Ovary (tissue), 10 donors: ENCODE measurements at places on chromosomes 3 and 15. TPM values are rescaled to one million over a fixed set of nuclear protein-coding genes. Genes with fewer than 3 reads are reported as not detected.

The CMC1 gene
- 14.3 TPM for total RNA-seq

The TOPAZ1 gene
- not detected for total RNA-seq

The ROPN1B gene
- total RNA-seq = not detected

DNA sequence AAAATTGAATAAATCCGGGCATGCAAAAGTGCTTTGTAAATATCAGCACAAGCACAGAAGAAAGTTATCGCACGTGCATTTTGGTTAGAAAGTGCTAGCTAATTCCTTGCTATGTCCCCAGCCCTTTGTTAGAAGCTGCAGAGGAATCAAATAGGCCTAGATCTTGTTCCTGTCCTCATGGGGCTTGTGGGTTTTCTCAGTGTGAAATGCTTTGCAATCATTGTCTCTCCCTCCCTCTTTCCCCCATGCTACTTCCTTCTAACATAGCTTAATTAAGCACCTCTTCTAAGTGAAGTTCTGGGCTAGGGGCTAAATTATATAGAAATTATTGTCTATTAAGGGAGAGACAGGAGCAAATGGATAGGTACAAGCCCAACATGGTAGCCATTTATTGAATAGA is 271.7 kb downstream of the RPLP1 start:
- no peaks in the 10 kb centered on the region for H3K4me1 ChIP-seq
- no peak for DNase-seq
- H3K27me3 ChIP-seq = no peaks in the 10 kb centered on the region
- H3K4me3 ChIP-seq = no peak overlapping the region

DNA sequence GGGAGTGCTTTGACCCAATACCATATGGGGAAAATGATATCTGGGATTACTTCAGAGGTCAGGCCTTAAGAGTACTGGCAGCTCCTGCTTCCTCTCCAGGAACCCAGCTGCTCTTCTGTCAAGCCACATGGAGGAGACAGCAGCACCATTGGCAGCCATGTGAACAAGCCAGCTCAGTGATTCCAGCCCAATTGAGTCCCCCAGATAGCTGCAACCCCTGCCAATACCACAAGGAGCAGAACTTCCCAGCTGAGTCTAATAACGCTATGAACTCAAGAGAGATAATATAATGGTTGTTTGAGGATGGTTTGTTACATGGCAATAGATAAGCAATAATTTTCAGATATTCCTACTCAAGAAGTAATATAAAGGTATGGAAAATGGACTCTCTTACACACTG is 126.8 kb upstream of the CPNE4 start:
- no peak overlapping the region for H3K4me3 ChIP-seq
- H3K4me1 ChIP-seq = no peaks in the 10 kb centered on the region
- no peaks in the 10 kb centered on the region for H3K36me3 ChIP-seq
- no peaks in the 10 kb centered on the region for H3K27me3 ChIP-seq
- H3K27ac ChIP-seq = no peak overlapping the region
- no peak for DNase-seq

DNA sequence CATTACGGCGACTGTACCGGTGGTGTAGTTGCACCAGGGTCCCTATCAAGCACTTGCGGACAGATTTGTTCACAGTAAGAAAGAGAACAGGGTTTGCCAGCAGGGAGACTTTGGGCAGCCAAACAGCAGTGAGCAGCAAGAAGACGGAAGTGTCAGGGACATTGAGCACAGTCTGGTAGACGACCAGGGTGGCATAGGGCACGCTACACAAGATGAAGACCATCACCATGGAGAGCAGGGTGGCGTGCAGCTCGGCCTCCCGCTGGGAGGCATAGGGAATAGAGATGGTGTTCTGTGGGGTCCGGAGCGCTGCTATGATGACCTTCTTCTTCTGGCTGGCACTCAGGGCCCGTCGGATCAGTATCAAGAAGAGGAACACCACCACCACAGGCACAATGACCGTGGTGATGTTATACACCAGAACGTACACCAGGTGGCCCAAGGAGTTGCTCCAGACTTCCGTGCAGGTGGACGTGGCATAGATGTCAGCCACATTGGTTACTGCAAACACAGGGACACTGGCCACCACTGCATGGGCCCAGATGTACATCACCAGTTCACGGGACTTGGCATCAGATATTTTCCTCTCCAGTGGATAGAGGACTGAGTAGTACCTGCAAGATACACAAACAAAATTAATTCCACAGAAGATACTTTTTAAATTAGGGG is 19.1 kb upstream of the FSIP1 start:
- H3K4me1 ChIP-seq = no peaks in the 10 kb centered on the region
- no peaks in the 10 kb centered on the region for H3K36me3 ChIP-seq
- H3K27me3 ChIP-seq = no peaks in the 10 kb centered on the region
- no peak overlapping the region for H3K4me3 ChIP-seq
- no peak overlapping the region for H3K27ac ChIP-seq

DNA sequence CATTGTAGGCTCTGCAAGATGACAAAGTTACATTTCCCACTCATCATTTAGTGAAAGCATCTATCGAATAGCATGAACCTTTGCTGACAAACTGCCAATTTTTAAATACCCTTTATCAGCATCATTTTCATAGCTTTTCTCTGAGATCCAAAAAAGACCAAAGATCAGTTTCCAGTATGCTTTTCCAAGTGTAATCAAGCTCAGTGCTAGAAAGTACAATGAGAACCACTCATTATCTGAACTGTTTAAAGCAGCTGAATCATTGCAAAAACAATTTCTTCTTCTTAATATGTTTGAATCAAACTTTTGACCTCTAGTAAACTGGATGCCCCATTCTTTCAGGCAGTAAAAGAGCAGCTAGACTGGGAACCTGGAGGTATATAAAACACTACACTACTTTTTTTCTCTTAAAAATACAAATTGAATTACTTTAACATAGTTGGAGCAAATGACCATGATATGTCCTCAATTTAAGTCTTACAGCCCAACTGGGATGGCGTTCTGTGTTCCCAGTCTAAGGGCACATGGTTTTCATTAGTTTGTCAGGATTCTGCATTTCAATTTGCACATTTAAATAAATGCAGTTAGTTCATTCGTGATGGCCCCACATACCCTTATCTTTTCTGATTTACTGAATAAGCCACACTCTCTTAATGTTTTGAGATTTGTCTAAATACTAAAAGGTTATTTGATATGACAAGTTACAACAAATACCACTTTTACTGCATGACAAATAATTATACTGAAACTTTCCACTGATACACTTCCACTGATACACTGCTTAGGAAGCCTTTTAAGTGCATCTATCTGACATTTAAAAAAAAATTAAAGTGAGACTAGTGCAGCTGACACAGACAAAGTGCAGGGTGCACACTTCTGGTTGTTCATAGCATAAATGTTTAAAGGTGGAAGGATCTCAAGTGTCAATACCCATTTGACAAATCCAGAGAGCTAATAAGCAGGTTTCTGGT is 146.0 kb upstream of the FRMD4B start:
- H3K27me3 ChIP-seq = no peaks in the 10 kb centered on the region
- DNase-seq = no peak
- H3K4me1 ChIP-seq = peaks cover 2% of the 10 kb centered on the region
- no peaks in the 10 kb centered on the region for H3K36me3 ChIP-seq
- no peak overlapping the region for H3K4me3 ChIP-seq

DNA sequence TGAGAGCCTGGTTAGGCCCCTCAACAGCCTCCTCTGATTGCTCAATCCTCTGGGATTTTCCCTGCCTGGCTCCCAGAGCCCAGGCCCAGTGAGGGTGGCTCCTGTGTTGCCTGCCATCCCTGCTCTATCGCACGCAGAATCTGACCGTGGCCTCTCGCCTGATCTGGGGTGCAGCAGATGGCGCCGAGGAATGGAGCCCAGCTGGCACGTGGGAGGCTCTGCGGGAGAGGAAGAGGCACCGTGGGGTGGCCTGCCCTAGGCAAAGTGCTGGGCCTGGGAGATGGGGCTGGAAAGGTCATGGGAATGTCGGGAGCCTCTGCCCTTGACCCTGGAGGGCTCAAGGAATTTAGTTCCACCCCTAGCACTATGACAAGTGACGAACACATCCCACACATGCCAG is 10.3 kb downstream of the SV2B start:
- H3K27me3 ChIP-seq = no peaks in the 10 kb centered on the region
- no peaks in the 10 kb centered on the region for H3K36me3 ChIP-seq
- H3K27ac ChIP-seq = no peak overlapping the region
- DNase-seq = no peak
- no peaks in the 10 kb centered on the region for H3K4me1 ChIP-seq

- no peaks in the 10 kb centered on the region for H3K27me3 ChIP-seq
- no peak overlapping the region for H3K4me3 ChIP-seq
- no peak overlapping the region for H3K27ac ChIP-seq
- DNase-seq = no peak
- H3K36me3 ChIP-seq = no peaks in the 10 kb centered on the region
Observed at GRCh38 chr3:184651904-184652303, 60.0 kb downstream of the MAGEF1 start.

- no peak for DNase-seq
- no peaks in the 10 kb centered on the region for H3K36me3 ChIP-seq
- no peak overlapping the region for H3K27ac ChIP-seq
Observed at GRCh38 chr15:63791228-63791627, 42.5 kb downstream of the HERC1 start.

DNA sequence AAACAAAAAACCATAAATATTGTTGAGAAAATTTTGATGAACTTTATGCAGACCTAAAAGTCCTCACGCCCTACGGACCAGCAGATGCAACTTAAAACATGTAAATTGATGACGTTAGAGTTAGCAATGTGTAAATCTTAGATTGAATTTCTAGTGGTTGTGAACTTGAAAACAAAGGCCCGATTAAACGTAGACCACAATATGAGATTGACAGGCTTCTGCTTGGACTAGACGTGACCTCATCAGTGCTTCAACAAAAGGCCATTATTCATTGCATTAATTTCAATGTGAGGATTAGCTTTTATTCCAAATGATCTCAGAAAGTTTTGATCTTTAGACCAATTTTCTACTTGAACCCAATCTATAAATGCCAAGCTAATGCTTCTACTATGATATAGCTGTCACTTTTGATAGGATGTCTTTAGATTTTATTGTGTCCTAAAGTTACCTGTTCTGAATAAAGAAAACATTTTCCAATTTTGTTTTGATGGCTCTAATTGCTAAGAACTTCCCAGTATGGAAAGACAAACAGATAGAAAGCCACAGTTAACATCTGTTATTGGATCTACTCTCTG is 55.4 kb upstream of the SPPL2A start:
- no peak for DNase-seq
- no peaks in the 10 kb centered on the region for H3K4me1 ChIP-seq
- no peaks in the 10 kb centered on the region for H3K27me3 ChIP-seq
- no peaks in the 10 kb centered on the region for H3K36me3 ChIP-seq
- no peak overlapping the region for H3K27ac ChIP-seq

DNA sequence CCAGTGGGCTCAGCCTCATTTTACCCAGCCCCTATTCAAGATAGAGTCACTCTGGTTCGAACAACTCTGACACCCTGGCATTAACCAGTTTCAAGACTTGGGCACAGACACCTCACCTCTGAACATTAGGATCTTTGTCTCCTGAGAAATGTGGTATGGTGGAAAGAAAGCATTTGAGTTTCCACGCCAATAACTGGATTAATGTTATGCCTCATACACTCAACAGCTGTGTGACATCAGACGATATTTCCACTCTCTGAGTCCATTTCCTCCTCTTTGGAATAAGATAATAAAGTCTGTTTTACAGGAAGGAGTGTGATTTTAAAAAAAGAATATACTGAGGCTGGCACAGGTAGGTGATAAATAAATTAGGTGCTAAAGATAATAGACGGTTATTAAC is 121.3 kb upstream of the CHL1 start:
- no peaks in the 10 kb centered on the region for H3K36me3 ChIP-seq
- H3K27me3 ChIP-seq = no peaks in the 10 kb centered on the region
- DNase-seq = no peak
- H3K27ac ChIP-seq = no peak overlapping the region

DNA sequence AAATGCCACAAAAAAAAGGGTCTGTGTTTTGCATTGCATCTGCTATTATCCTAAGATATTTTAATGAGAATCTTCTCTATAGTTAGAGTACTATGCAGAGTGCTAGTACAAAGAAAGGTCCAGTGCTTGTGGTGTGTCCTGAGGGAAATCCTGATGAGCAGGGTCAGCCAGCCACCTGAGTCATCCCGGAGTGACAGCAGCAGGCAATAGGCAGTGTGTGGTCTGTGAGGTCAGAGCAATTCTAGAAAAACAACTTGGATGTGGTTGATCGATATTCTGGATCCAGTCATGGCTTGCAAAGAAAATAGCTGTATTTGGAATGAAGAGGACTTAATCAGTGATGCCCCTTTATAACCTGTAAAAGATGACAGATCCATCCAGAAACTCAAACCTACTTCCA is 119.2 kb downstream of the CTNNB1 start:
- H3K4me1 ChIP-seq = no peaks in the 10 kb centered on the region
- no peak overlapping the region for H3K27ac ChIP-seq
- no peak for DNase-seq
- no peaks in the 10 kb centered on the region for H3K27me3 ChIP-seq

DNA sequence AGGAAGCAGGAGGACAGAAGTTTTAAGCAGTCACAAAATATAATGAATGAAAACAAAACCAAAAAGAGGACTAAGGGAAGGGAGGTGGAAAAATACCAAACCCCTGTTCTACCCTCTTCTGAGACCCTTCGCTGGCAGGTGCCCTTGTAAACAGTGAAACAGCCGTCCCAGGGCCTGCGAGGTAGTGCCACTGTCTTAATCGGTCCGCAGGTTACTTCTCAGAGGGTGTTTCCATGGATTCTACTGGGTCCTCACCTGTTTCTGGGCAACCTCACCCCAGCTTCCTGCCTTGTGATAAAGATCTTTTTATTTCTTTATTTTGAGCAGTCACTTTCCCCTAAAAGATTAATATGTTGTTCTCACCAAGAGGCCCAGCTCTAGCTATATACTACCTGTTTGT is 65.3 kb downstream of the SLC30A4 start:
- H3K27me3 ChIP-seq = no peaks in the 10 kb centered on the region
- no peak for DNase-seq
- H3K27ac ChIP-seq = no peak overlapping the region

DNA sequence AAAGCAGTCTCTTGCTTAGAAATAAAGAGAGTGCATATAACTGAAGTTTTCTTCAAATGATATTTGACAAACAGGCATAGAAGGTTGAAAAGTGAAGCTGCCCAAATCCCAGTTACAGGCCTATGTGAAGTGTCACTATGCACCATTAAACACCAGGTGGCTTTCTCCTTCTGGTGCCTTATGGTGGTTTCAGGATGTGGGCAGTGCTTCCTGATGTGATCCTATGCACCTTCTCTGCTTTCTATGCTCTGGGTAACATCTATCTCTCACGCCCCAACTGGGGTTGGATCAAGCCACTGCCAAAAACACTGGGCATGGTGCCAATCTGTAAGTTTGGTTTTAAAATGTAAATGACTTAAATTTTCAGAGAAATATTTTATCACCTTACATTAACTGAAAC is 744.7 kb downstream of the TUSC7 start:
- DNase-seq = no peak
- no peaks in the 10 kb centered on the region for H3K36me3 ChIP-seq
- no peaks in the 10 kb centered on the region for H3K27me3 ChIP-seq

- H3K4me3 ChIP-seq = no peak overlapping the region
- no peak for DNase-seq
- H3K27me3 ChIP-seq = no peaks in the 10 kb centered on the region
- no peak overlapping the region for H3K27ac ChIP-seq
Observed at GRCh38 chr3:59756934-59757333, 707.1 kb upstream of the CFAP20DC start.
